ENCODE measurements at places on chromosomes 1 and 21.

DNA sequence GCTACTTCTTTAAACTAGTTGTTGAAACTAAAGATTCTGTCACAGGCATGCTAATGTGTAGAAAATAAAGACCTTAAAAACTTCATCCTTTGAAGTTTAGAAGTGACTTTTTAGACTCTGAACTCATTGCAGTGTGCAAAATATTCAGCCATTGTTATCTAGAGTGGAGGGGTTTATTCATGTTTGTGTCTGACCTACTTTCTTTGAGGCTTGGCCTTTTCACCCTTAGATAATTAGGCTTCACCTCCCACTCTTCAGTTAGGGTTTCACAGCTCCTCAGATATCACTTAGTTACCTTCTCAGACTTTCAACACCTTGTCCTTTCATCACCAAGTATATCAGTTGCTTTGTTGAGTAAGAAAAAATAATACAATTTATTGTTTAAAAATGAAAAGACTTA, 75.9 kb downstream of the IVNS1ABP start:
- no peak for DNase-seq

DNA sequence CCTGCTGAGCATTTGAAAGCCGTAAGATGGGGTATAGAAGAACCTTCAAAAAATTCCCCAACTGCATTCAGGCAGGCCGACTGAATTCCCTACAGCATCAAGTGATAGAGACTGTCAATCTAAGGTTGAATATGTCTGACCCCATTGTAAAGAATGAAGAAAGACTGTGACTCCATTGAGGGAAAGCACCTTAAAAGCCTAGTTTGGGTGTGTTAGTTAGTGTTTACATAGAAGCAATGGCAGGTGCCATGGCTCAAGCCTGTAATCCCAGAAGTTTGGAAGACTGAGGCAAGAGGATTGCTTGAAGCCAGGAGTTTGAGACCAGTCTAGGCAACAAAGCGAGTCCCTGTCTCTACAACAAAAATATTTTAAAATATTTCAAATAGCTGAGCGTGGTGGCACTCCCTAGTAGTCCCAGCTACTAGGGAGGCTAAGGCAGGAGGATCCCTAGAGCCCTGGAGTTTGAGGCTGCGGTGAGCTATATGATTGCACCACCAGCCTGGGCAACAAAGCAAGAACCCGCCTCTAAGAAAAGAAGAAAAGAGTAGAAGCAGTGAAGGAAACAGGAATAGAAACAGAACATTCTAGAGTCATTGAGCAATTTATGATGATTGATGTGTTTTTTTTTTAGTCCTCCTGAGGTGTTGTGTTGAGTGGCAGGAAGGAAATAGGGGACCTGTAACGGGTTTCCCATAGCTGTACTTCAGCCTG, 15.4 kb downstream of the POLR3GL start:
- no peak for DNase-seq

DNA sequence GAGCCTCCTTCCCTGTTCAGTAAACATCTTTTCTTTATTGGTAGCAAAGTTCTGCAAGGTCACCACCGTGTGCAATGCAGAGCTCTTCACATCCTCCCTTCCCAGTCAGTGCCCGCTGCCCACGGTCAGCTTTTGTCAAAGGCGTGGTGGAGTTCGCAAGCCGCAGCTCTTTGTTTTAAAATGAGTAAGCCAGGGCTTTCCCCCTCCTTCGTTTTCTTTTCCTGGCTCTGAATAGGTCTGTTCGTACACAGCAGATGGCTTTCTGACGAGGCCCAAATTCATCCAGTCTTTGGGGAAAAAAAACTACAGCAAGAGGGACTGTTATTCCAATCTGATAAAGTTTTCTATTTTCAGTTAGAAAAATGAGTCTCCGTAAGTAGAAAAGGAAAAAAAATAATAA, 153.2 kb downstream of the LRIG2 start:
- DNase-seq, result no peak

DNA sequence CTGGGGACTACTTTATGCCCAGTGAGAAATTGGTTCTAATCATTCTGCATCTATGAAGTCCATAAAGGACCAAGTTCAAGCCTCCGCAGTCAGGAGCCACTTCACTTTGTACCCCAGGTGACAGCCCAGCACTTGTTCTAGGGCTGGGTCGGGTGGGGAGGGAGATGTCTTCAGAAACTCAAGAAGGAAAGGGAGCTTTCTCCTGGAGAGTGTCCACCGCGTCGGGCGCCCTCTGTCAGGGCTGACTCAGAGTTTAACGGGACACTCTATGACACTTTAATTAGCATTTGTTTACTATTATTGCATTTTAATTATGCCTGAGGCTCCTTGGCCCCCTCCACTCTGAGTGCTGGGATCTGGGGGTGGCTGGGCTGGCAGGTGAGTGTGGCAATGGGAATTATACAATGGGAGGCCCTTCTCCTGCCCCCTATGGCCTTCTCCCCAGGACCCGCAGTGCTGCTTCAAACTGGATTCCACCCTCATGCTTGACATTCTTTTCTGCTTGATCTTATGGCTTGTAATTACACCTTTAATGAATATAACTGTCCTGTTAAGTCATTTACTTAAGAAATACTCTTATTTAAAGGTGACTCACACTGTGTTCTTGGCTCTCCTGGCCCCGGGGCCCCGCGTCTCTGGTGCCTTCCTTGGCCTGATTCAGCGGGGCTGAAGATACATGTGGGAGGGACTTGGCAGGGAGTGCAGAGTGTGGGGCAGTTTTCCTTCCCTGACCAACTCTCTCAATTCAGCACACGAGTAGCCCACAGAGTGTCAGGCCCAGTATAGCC, 136.6 kb downstream of the PLXNA2 start:
- no peak for DNase-seq

GRCh38 chr1:59814180-59814900, 409 bp upstream of the HOOK1 start:
- peak; percentile 68 for DNase-seq

DNA sequence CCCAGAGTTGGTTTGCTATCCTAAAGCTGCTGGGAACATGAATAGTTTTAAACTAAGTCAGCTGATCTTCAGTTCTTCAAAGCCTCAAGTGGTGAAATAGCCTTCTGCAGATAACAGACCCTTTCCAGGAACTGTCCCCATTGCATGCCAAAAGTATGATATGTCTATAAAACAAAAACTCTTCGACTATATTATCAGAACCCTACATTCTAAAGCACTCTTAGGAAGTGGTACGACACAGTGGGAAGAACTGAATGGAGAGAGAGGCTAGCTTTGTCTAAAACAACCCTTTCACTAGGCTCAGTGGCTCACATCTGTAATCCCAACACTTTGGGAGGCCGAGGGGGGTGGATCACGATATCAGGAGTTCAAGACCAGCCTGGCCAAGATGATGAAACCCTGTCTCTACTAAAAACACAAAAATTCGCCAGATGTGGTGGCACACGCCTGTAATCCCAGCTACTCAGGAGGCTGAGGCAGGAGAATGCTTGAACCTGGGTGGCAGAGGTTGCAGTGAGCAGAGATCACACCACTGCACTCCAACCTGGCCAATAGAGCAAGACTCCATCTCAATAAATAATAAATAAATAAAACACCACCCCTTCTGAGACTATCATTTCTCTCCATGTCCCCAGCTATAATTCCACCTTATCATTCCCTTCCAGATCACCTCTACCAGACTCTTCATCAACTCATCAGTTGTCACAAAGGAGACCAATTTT, 2.2 kb upstream of the FRRS1 start:
- DNase-seq, result no peak

- no peak for DNase-seq
These were observed 22.6 kb downstream of the RNU1-3 start for GRCh38 chr1:16644193-16644481.

DNA sequence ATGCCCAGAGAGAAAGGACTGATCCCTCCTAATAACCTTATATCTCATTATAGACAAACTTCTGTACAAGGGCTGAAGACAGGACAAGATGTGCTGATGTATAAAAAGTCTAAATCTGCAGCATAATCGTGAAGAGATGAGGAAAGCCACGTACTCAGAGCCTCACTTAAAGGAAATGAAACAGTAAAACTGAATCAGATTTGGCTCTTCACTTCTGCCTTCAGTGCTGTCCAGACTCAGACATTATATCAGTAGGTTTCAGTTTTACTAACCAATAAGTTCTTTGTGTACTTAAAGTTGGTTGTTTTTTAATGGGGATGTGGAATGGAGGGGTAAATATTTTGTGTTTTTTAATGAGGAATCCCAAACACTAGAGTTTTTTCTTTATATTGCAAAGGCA, 45.3 kb upstream of the RGS1 start:
- DNase-seq, result no peak

GRCh38 chr1:43531107-43531905, 623 bp downstream of the PTPRF start:
- no peak for DNase-seq

DNA sequence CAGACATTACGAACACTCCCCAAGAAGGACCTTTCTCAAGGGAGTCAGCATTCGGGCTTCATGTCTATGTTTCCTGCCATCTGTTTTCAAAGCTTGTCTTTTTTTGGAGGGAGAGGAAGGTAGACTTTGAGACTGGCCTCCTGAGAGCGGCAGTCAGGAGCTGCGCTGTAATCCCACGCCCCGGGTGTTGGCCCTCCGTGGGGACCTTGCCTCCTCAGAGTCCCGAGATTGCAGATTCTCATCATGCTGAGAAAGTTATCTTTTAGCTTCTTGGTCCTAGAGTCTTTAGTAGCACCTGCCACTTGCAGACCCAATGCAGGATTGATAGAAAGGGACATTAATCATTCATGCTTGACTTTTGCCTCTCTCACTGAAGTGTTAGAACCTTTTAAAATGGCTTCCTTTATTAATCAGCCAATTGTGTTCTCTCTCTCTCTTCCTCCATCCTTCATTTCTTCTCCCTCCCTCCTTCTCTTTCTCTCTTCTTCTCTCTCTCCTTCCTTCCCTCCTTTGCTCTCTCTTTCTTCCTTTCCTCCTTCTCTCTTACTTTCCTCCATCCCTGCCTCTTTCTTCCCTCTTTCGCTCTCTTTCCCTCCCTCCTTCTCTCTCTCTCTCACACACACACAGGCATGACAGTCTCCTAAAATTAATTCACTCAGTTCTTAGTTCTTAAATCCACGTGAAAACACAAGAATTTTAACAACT, 25.2 kb upstream of the GNPAT start:
- no peak for DNase-seq

DNA sequence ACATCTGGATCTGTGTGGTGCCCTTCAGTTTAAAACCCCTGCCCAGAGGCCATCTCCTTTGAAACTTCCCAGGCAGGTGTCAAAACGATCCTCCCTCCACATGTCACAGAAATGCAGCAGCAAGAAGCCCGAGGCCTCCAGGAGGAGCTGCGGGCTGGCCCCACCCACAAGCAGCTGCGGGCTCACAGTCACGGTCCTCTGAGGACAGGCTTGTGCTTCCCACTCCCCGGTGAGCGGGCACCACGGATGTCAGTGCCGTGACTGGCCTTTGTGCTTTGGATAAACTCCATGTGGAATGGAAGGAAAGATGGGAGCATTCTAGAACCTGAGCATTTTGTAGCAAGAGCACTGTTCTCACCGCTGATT, 65.8 kb downstream of the SIK1 start:
- no peak for DNase-seq

DNA sequence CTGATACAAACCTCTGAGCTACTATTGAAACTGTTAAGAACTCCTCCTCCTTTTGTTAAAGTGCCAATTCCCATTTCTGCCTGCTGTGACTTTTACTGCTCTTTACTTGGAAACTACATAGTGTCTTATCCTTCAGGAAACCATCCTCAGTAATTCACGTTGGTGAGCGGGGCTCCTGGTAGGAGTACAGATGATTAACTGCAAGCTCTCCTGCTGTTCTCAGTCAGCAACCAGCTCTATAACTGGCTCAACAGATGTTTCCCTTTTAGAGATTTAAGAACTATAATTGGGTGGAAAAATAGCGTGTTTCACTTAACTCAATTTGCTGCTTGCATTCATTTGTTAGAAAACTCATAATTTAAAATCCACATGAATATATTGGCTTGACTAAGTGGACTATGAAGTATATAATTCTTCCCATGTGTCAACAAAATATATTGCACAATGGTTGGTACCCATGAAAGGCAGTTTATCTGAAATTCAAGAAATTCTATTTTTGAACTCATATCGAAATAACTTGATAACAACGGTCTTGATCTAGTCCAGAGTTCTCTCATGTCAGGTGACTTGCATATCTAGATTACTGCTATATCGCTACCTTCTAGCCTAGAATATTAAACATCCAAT, 574.0 kb downstream of the KCNT2 start:
- DNase-seq, result no peak

DNA sequence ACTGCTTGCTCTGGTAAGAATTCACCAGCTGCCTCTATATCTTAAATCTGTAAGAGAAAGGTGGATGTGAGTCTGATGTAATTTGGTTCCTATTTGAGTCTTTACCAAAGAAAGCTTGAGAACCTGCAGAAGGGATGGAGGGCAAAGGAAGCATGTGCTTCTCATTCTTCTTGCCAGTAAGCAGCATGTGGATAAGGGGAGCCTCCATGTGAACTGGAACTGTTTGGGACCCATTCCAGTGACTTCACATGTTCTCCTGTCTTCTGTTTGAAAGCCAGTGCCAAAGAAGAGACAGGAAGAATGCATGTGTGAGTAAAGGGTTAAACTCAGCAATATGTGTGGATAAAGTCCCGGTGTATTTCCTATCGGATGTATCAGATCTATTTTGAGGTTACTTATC, 119.6 kb upstream of the ADGRL2 start:
- no peak for DNase-seq

GRCh38 chr1:14615549-14616218, 17.2 kb downstream of the KAZN start:
- no peak for DNase-seq

GRCh38 chr1:234924450-234925355, 203.9 kb downstream of the TOMM20 start:
- DNase-seq, result no peak

- no peak for DNase-seq
These were observed 99.3 kb downstream of the FMN2 start for GRCh38 chr1:240190881-240191401.

- no peak for DNase-seq
These were observed 20.7 kb downstream of the RGS7 start for GRCh38 chr1:241336335-241336734.

GRCh38 chr1:39410915-39411436, 80.5 kb upstream of the BMP8A start:
- DNase-seq, result no peak

DNA sequence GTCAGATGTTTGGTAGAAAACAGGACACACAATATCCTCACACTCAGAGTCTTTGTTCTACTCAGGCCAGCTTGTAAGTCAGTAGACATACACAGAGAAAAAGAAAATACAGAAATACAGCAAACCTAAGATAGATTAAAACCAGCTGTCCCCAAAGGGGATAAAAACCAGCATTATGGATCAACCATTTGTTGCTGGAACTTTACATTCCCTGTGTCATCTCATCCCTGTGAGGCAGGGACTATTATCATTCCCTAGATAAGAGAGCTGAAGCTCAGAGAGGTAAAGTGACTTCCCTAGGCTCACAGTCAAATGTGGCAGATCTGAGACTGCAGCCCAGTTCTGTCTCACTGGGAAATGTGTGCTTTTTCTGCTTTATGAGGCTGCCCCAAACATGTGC, 80.7 kb downstream of the DMRTA2 start:
- DNase-seq, result no peak
